ENCODE measurements at places on chromosomes 1 and 21.
A peak's percentile ranks its signal among the peaks of the same experiment; 100 is the strongest.

DNA sequence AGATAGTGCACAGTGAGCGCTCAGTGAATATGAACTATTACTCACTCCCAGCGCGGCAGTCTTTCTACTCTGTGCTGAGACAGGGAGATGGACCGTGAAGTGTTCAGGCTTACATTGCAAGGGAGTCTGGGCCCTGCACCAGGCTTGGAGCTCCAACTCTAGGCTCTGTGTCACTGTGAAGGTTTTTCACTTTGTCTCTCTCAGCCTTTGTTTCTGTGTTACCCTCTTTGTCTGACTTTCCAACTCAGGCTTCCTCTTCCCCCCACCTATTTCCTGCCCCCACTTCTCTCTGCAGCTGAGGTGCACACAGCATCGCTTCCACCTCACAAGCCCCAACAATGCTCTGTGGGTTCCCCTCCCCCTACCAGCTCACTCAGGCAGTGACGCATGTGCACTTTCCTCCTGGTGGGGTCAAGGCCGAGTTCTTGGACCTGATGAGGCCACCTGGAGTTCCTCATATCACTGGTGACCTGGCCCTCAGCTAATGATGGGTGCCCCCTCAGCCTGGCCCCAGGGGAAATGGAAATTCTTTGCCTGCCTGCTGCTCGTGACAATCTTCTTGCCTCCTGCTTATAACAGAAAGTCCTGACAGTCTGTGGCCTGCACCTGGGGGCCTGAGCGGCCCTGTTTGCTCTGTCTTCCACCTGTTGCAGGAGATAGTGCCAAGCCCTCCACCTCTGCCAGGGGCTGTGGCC is 1.1 kb upstream of the LCK start:
- no peak for DNase-seq

DNA sequence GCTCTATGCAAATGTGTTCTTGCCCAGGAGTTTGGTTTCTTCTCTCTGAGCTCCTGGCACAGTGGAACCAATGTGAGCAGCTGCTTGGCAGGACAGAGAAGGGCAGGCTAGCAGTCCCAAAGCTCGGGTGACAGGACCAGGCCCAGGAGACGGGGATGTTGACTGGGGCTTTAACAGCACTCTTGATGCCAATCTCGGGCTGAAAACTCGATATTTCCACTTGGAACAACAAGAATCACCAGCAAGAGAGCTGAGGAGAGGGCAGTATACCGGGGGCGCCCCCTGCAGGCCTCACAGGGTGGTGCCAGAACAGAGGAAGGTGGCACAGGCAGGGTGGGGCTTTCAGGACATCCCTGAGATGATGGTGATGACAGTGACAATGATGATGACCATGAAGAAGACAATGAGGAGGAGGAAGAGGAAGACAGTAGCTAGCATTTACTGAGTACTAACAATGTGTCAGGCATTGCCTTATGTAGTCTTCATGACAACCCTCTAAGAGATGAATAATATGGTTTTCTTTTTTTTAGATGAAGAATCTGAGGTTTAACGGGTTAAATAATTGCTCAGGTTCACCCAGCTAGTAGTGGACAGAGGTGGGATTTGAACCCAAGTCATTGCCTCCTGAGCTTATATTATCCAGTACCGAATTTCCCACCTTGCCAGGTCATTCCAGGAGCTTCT is 2.7 kb upstream of the KCNJ9 start:
- DNase-seq = peak; percentile 65

DNA sequence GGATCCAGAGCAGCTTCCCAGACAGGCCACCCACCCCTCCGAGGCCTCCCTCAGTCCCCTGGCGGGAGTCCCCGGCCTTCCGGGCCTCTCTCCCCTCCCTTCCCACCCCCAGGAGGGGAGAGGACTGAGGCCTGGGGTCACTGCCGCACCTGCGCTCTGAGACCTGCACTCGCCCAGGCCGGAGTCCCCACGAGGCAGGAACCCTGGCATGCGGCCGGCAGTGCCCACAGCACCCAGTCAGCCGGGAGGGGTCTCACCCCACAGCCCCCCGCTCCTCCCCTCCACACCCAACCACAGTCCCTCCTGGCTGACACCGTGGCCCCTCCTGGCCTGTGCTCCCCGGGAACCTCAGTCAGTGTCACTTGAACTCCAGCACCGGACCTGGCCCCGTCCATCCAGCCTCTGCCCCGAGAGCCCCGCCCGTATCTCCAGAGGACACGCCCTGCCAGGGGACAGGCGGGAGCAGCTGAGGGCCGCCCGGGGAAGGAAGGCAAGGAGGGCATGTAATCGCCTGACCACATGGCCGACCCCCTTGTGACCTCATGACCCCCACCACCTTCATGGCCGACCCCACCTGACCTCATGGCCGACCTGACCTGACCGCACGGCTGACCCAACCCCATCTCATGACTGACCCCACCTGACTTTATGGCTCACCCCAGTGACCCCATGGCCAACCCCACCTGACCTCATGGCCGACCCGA is 28.7 kb upstream of the TTLL10 start:
- no peak for DNase-seq

DNA sequence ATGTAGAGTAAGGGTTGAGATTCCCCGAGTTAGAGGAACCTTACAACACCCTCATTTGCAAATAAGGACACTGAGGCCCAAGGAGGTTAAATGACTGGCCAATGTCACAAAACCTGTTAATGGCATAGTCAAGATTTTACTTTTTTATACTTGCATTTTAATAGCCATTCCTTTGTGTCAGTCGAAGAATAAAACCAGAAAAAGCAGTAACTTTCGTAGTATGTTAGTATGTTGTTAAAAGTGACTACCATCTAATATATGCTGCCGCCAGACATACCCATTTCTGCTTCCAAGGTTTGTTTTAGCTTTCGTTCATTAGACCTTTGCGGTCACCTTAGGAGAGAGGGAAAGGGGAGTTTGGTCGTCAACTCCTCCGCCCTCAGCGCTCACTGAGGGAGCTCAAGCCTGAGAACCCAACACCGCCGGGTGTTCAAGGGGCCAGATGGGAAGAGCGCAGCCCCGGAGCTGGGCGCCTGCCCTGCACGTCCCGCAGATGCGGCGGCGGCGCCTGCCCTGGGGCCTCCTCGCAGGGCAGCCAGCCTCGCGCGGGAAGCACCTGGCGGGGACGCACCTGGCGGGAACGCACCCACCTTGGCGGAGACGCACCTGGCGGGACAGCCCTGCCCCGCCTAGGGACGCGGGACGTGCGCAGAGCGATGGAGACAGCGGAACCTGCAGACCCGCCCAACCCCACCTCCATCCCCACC is 466 bp downstream of the VPS26C start:
- no peak for DNase-seq

- DNase-seq = no peak
Observed at GRCh38 chr1:9244501-9245229, 10.1 kb downstream of the H6PD start.

- DNase-seq = peak; percentile 81
Observed at GRCh38 chr1:212651521-212651920, 43.0 kb downstream of the ATF3 start.

DNA sequence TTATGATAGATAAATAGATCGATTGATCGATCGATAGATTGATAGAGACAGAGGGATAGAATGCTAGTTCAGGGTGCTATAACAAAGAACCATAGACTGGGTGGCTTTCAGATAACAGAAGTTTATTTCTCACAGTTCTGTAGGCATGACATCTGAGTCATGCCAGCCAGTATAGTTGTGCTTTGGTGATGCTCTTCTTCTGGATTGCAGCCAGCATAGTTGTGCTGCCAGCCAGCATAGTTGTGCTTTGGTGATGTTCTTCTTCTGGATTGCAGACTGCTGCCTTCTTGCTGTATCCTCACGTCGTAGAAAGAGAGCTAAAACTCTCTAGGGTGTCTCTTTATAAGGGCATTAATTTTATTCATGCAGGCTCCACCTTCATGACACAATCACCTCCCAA is 860.8 kb downstream of the BRINP3 start:
- DNase-seq = no peak

DNA sequence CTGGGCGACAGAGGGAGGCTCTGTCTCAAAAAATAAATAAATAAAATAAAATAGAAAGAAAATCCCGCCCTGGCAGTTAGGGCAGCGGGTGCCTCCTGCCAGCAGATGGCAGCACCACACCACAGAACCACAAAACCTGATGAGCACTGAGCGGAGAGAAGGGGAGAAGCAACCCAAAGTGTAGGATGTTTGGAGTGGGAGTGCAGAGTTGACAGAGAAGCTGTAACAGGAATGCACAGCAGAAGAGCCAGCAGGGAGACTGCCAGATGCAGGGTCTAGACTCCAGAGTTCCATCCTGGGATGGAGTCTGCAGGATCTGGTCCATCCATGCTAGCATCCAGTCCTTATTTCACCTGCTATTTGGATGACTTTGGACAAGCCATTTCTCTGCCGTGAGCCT is 29.7 kb upstream of the KIRREL1 start:
- DNase-seq = peak; percentile 82

- no peak for DNase-seq
Observed at GRCh38 chr1:164703960-164704411, 145.0 kb downstream of the PBX1 start.

DNA sequence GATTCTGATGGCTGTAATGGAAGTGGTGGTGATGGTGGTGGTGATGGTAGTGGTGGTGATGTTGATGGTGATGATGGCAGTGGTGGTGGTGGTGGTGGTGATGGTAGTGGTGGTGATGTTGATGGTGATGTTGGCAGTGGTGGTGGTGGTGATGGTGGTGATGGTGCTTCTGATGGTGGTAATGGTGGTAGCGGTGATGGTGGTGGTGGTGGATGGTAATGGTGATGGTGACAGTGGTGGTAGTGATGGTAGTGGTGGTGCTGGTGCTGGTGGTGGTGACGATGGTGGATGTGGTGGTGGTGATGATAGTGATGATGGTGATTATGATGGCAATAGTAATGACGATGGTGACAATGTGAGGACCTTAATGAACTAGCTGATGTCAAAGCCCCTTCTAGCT is 35.6 kb upstream of the LRRC3 start:
- no peak for DNase-seq

GRCh38 chr1:234932511-234933430 is 195.9 kb downstream of the TOMM20 start:
- DNase-seq = no peak

DNA sequence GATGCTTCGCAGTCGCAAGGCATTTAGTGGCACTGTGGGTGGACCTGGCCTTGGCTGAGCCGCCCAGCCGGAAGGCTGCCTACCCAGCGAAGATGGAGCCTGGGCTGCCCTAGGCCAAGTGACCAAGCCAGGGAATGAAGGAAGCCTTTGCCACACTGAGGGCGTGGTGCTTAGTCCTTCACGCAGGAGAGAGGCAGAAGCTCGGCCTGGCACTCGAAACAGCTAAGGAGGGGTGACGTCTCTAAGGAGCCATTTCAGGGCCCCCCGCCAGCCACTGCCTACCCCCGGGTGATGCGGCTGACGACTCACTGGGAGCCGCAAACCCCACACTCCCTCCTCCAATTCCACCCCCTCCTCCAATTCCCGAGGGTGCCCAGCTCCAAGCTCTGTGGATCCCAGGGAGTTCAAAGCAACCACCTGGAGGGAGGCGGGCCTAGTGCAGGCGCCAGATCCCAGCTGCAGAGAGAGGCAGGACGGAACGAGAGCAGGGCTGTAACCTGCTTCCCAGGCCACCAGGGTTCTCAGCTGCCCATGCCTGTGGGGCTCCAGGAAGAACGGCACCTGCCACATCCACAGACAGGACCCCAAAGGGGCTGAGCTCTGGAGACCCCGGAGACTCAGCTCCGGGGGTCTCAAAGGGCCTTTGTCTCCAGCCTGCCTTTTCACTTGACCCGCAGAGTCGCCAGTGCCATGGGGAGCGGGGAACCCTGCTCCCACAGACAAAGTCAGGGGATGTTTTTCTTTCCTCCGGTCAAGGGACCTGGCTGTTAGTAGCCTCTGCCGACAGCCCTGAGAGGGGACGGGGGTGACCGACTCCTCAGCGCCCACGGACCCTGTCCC is 75.8 kb downstream of the ARHGEF16 start:
- no peak for DNase-seq

DNA sequence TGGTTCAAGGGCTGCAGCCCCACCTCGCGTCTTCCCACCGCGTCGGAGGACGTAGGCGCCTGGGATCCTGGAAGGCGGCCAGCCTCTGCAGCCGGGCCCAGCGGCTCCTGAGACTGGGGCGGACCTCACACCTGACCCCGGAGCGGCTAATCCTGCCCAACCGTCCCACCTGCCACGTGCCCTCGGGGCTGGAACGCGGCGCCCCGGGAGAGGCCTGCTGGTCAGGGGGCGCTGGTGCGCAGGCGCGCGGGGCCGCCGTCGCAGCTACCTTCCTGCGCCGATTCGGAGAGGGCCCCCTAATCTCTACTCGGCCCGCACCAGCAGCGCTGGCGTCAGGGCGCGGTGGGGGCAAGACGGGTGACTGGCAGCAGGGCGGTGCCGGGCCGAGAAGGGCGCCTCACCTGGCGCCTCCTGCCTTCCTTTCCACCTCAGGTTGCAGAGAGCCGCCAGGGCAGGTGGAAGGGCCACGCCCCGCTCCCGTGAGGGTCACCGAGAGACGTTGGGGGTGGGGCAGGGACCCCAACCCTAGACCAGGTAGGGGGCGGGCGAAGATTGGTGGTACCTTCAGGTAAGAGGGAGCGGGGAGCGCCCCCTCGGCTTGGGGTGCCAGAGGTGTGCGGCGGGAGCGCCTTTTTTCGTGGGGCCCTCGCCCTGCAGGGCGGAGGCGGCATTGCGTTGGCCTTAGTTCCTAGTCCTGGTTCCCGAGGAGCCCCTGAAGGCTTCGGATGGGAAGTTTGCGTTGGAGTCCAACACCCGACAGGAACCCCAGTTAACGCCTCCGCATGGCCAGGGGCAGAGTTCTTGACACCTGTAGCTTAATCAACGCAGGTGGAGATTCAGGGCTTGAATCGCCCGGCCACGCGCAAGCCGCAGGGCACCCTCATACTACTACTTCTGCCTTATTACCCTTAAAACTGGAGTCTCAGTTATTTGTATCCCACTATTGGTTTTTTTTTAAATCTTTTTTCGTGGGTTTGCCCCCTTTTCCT is at the start of gene TDRD5:
Gene TDRD5 (plus strand): TSS at position 241 of the 989 bp plus-strand sequence. CDS start 784 bp downstream, outside the sequence.
- DNase-seq = no peak

- DNase-seq = no peak
Observed at GRCh38 chr1:200359610-200360163, 50.1 kb downstream of the ZNF281 start.

- DNase-seq = peak; percentile 22
Observed at GRCh38 chr1:30754684-30755171, 2.8 kb downstream of the LAPTM5 start.

GRCh38 chr1:61078618-61079295 is 3.6 kb upstream of the NFIA start:
- no peak for DNase-seq
